Caco-2 (cell line): ENCODE measurements at places on chromosomes 4 and X.

DNA sequence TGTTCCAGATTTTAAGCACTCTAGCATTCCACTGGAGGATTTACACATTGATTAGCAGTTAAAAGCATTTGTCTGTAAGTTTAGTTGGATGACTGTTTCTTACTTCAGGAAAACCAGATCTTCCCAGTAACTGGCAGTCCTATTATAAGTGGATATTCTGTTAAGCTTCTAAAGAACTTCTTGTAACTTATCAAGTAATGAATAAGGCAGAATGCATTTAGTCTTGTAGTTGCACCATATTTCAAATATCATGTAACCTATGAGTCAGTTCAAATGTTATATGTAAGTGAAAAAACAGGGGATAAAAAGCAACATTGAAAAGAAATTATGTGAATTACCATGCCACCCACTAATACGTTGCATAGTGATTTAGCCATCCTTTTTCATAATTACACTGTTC lies 30.2 kb upstream of the TENM3 start:
- DNase-seq, result no peak
- H3K27me3 ChIP-seq, result no peaks in the 10 kb centered on the region
- H3K27ac ChIP-seq, result no peak overlapping the region
- H3K36me3 ChIP-seq, result no peaks in the 10 kb centered on the region
- no peak overlapping the region for H3K4me3 ChIP-seq
- peaks cover 21% of the 10 kb centered on the region for H3K4me1 ChIP-seq

DNA sequence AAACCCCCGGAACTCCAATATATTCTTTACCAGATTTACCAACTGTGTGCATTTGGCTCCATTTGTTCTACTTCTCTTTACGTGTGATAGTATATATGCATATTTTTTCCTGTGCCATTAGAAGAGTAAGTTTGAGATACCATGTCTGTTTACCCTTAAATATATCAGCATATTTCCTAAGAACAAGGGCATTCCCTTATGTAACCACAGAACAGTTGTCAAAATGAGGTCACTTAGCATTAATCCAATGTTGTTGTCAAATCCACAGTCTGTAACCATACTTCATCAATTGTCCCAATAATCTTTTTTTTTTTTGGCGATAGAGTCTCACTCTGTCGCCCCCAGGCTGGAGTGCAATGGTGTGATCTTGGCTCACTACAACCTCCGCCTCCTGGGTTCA lies 55.2 kb downstream of the TBC1D14 start:
- H3K27ac ChIP-seq, result no peak overlapping the region
- no peaks in the 10 kb centered on the region for H3K27me3 ChIP-seq
- DNase-seq, result no peak
- no peak overlapping the region for H3K4me3 ChIP-seq

GRCh38 chrX:40205471-40205870 lies 107.7 kb upstream of the BCOR start:
- no peak overlapping the region for H3K27ac ChIP-seq
- no peaks in the 10 kb centered on the region for H3K36me3 ChIP-seq
- DNase-seq, result no peak
- H3K4me3 ChIP-seq, result no peak overlapping the region
- H3K27me3 ChIP-seq, result no peaks in the 10 kb centered on the region

DNA sequence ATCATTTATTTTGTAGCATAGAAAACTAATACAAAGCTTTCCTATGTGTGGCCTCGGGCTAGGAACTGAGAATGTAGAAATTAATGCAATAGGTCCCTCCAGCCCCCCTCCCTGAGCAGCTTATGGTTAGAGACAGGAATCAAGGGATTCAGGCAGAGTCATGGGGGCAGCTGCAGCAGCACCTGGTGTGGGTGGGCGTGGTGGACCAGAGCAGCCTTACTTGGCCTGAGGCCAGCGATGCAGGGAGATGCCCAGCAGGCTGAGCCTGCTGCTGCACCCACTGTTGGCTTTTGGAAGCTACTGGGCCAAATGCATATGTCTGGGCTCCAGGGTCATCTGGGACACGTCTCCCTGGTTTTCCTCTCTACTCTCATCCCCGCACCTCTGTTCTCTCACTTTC lies 74.0 kb downstream of the STK32B start:
- H3K4me3 ChIP-seq, result no peak overlapping the region
- DNase-seq, result no peak
- H3K4me1 ChIP-seq, result 0 out of 2 replicates have a peak, but pooled peaks cover 5% of the 10 kb centered on the region
- H3K27ac ChIP-seq, result no peak overlapping the region

- no peaks in the 10 kb centered on the region for H3K36me3 ChIP-seq
- H3K27ac ChIP-seq, result no peak overlapping the region
- H3K27me3 ChIP-seq, result no peaks in the 10 kb centered on the region
- no peak overlapping the region for H3K4me3 ChIP-seq
Observed at GRCh38 chr4:30265716-30266115, 454.5 kb upstream of the PCDH7 start.

DNA sequence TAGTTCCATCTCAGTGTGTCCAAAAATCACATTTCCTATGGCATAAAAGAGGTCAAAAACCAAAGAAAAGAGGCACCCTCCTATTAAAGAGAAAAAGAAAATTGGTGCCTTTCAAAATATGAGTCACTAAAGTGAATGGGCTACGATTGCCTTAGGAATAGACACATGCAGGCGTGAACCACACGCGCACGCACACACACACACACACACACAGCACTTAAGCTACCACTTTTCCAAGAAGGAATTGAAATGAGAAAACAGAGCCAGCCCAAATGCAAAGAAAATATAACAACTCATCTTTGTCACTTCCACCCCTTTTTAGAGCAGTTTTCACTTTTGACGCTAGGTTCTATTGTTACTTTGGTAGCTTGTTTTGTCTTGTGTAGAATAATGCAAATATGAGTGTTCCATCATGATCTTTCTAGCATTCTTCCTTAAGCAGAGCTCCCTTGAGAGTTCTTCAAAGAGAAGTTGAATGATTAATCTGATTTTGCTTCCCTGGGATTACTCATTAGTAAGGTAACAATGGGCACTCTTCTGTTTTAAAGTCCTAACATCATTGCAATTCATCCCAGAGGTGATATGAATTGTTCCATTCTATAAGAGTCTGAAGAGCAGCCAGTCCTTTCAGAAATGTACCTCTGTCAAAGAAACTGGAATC lies 239.2 kb upstream of the GNPDA2 start:
- no peak overlapping the region for H3K27ac ChIP-seq
- DNase-seq, result no peak
- H3K36me3 ChIP-seq, result no peaks in the 10 kb centered on the region
- H3K27me3 ChIP-seq, result no peaks in the 10 kb centered on the region

DNA sequence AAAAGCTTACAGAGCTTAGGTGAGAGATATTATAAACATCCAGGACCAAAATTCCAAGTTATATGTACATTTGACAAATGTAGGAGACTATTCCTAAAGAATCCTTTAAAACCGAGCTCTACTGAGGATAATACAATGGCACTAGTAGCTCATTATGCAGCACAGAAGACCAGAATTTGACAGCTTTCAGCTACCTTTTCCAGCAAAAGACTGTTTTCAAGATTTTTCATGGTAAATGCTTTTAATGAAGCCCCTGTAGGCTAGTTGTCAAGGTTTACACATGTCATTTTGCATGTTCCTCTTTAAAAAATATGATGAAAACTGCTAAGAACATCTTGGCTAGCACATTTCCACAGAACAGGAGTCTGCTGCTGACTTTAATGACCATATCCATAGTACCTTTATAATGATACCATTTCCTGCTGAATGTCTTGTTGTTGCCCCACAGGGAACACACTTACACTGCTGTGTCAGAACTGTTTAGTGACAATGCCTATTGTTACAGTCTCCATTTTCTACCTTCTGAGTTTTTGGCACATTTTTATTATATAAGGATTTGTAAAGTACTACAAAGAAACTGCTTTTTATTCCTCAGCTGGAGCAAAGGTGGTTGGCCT lies 1382.3 kb downstream of the RAPGEF2 start:
- no peak overlapping the region for H3K27ac ChIP-seq
- H3K4me3 ChIP-seq, result no peak overlapping the region
- H3K36me3 ChIP-seq, result no peaks in the 10 kb centered on the region
- no peaks in the 10 kb centered on the region for H3K4me1 ChIP-seq

DNA sequence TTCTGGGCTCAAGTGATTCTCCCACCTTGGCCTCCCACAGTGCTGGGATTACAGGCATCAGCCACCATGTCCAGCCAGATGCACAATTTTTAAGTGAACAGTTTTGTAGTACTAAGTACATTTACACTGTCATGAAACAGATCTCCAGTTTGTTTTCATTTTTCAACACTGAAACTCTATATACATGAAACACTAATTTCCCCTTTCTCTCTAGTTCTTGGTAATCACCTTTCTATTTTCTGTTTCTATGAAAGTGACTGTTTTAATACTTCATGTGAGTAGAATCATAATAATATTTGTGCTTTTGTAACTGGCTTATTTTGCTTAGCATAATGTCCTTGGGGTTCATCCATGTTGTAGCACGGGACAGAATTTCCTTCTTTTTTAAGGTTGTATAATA lies 237.4 kb downstream of the CAMK2D start:
- no peak overlapping the region for H3K4me3 ChIP-seq
- no peaks in the 10 kb centered on the region for H3K4me1 ChIP-seq
- H3K27ac ChIP-seq, result no peak overlapping the region
- H3K36me3 ChIP-seq, result no peaks in the 10 kb centered on the region
- no peak for DNase-seq

GRCh38 chr4:185772391-185773093 lies 39.5 kb downstream of the SORBS2 start:
- no peak overlapping the region for H3K27ac ChIP-seq
- H3K4me1 ChIP-seq, result no peaks in the 10 kb centered on the region
- no peak for DNase-seq
- H3K4me3 ChIP-seq, result no peak overlapping the region

- no peak overlapping the region for H3K4me3 ChIP-seq
- no peaks in the 10 kb centered on the region for H3K36me3 ChIP-seq
- H3K4me1 ChIP-seq, result no peaks in the 10 kb centered on the region
Observed at GRCh38 chr4:144411119-144411518, 234.8 kb upstream of the HHIP start.

GRCh38 chrX:20433388-20433775 lies 166.7 kb upstream of the RPS6KA3 start:
- peak; percentile 38 for DNase-seq
- no peaks in the 10 kb centered on the region for H3K36me3 ChIP-seq
- H3K4me1 ChIP-seq, result peaks cover 42% of the 10 kb centered on the region
- H3K27ac ChIP-seq, result peak overlapping the region; percentile 40
- no peaks in the 10 kb centered on the region for H3K27me3 ChIP-seq
- no peak overlapping the region for H3K4me3 ChIP-seq

DNA sequence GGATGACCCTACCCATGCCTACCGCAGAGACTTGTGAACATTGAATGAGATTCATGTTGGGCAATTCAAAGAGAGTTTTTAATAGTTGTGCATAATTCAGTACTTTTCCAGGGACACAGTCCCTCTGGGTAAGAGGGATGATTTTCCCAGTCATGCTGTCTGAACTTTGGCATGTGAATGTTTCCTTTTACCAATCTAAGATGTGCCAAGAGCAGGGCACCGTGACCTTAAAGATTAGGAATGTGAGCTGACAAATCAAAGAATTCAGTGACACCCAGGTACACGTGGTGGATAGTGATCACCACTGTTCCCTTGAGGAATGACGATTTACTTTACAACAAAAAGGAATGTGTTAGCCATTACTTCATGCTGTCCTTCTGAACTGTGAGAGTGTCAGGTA lies 515.6 kb downstream of the PPARGC1A start:
- H3K27me3 ChIP-seq, result no peaks in the 10 kb centered on the region
- H3K4me3 ChIP-seq, result no peak overlapping the region
- H3K27ac ChIP-seq, result no peak overlapping the region
- H3K36me3 ChIP-seq, result no peaks in the 10 kb centered on the region
- no peaks in the 10 kb centered on the region for H3K4me1 ChIP-seq

DNA sequence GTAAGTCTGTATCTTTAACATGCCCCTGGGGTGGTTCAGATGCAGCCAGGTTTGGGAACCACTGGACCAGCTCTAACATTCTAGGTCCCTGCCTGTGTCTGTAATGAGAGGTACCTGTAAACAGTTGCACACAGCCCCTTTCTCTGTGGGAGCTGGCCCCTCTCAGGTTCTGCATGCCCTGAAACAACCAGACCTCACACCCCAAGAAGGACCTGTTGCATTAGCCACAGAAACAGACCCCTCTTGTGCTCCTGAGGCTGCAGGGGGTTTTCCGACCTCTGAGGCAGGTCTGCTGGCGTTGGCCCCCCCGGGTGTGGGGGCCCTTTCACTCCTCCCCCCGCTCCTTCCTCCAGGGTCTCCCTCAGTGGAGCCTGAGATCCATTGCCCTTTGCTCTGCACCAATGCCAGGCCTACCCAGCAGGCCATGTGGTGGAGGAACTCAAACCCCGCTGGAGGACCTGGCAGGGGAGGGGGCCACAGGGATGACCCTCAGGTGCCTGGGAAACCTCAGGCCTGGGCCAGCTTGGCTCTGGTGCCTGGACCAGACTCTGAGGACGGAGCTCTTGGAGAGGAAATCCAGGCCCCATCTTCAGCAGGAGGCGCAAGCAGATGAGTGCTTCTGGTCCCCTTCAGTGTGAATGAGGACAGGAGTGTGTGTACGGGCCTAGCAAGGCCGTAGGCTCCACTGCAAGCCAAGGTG lies 61.4 kb upstream of the PJA1 start:
- H3K36me3 ChIP-seq, result no peaks in the 10 kb centered on the region
- no peaks in the 10 kb centered on the region for H3K4me1 ChIP-seq
- no peak overlapping the region for H3K4me3 ChIP-seq
- no peak for DNase-seq
- no peaks in the 10 kb centered on the region for H3K27me3 ChIP-seq
- no peak overlapping the region for H3K27ac ChIP-seq

GRCh38 chrX:41145920-41146608 lies 60.8 kb downstream of the USP9X start:
- no peaks in the 10 kb centered on the region for H3K36me3 ChIP-seq
- H3K4me3 ChIP-seq, result no peak overlapping the region
- no peak overlapping the region for H3K27ac ChIP-seq
- no peak for DNase-seq
- H3K4me1 ChIP-seq, result no peaks in the 10 kb centered on the region
- H3K27me3 ChIP-seq, result no peaks in the 10 kb centered on the region

DNA sequence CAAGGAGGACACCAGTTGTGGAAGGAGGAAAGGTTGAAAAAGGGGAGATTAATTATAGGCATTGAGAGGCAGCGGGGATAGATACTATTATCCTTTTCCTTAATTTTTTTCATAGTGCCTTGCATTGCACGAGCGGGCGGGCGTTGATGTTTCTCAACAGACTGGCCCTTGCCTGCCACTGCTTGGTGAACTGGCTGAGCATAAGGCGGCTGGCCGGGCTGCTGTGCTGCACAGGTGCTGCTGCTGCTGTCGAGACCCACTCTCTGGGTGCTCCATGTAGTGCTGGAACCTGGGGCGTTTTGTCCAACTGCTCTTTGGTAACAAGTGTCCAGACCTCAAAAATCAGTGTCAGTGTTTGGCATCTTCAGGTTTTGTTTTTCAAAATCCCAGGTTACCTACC lies 83.3 kb upstream of the PAQR3 start:
- H3K27ac ChIP-seq, result no peak overlapping the region
- H3K4me3 ChIP-seq, result no peak overlapping the region
- H3K36me3 ChIP-seq, result no peaks in the 10 kb centered on the region
- DNase-seq, result no peak

- no peak overlapping the region for H3K4me3 ChIP-seq
- H3K36me3 ChIP-seq, result no peaks in the 10 kb centered on the region
- H3K4me1 ChIP-seq, result no peaks in the 10 kb centered on the region
- no peak overlapping the region for H3K27ac ChIP-seq
- H3K27me3 ChIP-seq, result no peaks in the 10 kb centered on the region
Observed at GRCh38 chr4:152369203-152369901, 166.5 kb downstream of the FBXW7 start.
